ENCODE measurements at places on chromosomes 11 and 22.
A peak's percentile ranks its signal among the peaks of the same experiment; 100 is the strongest.

DNA sequence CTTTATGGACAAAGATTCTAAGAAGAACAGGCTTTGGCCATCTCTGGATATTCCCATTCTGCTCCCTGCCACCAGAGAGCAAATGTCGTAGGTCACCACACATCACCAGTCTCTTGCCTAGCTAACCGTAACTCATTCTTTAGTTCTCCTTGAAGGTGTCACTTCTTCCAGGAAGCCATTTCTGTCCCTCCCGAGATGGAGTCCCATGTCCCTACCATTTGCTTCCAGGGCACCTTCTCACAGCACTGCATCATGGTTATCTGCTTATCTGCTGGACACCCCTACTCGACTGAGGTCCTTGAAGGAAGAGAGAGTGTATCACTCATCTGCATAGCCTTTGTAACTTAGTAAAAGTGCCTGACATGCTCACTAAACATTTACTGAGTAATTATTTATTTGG is 47.6 kb downstream of the FAM83F start:
- DNase-seq, result no peak

GRCh38 chr22:23119494-23120414 is 22.0 kb downstream of the RSPH14 start:
- DNase-seq, result peak; percentile 45

GRCh38 chr11:16956538-16957153 is 57.6 kb downstream of the PLEKHA7 start:
- DNase-seq, result no peak

DNA sequence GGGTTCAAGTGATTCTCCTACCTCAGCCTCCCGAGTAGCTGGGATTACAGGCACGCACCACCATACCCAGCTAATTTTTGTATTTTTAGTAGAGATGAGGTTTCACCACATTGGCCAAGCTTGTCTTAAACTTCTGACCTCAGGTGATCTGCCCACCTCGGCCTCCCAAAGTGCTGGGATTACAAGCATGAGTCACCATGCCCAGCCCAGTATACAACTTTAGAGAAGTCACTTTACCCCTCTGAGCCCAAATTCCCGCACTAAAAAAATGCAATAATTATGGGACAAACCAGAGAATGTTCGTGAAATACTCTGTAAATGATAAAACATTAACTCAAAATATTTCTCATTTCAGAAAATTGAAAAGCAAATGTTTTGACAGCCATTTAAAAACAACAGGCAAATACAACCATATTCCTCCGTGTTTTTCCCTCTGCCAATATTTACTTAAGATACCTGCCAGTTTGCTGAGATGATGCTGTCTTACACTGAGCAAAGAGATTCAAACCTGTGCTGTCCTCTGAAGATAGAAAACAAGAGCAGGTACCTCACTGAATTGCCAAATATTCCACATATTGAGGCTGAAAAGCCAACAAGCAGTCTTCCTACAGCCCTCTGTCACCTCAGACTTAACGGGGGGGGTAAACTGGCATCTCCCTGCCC is 9.6 kb downstream of the PLEKHA7 start:
- DNase-seq, result no peak

- no peak for DNase-seq
Observed at GRCh38 chr22:37274380-37274862, 7.9 kb upstream of the CYTH4 start.

DNA sequence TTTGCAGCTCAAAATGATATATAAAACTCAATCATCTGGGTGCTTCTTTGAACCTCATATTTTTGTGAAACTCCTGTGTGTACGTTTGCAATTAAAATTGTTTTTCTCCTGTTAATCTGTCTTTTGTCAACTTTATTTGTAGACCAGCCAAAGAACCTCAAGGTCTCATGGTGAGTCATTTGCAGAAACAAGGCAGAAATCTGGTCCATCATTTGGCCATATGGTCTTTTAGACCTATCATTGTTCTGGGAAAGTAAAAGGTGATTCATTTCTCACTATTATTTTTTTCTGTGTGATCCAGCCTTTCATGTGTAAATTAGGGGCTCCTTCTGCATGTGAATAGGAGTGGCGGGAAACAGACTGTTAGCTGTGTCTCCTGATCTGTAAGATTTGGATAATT is 399.1 kb upstream of the DDI1 start:
- no peak for DNase-seq

DNA sequence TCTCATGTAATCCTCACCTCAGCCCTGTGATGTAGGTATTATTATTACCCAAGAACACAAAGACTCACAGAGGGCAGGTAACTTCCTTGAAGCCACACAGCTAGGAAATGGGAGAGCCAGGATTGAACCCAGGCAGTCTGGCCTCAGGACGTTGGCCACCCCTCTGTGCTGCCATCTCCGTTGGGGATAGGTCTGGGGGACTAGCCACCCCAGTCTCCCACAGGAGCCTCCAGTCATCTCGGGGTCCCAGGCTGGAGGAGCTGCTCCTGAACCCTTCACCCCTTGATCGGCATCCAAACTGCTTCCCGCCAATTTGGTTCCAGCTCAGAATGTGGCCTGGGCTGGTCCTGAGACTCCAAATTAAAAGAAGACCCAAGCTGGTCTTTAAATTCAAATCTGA is 10.4 kb upstream of the TCF20 start:
- DNase-seq, result no peak

- peak; percentile 30 for DNase-seq
Observed at GRCh38 chr11:2077061-2077802, 62.0 kb downstream of the IGF2 start.

- DNase-seq, result no peak
Observed at GRCh38 chr22:44718418-44718817, 16.4 kb downstream of the PRR5 start.

GRCh38 chr11:118002010-118002540 is 15.9 kb downstream of the IL10RA start:
- DNase-seq, result peak; percentile 57

DNA sequence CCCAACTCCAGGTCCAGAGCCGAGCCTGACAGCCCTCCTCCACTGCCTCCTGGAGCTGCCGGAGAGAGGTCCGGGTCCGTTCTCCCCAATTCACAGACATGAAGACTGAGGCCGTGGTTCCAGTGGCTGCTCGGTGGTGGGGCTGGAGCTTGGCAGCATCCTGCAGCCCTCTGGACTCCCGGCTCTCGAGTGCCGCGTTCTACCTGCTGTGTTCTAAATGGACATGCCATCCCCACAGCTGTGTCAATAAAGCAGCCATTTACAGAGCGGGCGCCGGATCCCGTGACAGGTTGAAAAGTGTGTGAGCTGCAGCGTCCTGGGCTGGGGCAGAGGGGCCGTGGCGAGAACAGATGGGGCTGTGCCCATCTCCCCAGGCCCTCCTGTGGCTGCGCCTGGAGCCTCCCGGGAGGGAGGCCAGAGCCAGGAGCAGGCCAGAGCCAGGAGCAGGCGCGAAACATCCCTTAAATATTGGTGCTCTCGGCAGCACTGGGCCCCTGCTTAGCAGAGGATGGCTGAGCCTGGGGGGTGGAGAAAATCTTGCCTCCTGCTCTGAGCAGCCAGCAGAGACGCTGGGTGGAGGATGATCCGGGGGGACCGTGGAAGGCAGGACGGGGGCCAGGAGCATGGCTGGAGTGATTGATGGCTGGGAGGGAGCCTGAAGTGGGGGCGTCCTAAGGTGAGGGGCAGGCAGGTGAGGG is 46.2 kb downstream of the FLRT1 start:
- DNase-seq, result no peak

- no peak for DNase-seq
Observed at GRCh38 chr11:15585602-15586331, 471.0 kb downstream of the INSC start.

DNA sequence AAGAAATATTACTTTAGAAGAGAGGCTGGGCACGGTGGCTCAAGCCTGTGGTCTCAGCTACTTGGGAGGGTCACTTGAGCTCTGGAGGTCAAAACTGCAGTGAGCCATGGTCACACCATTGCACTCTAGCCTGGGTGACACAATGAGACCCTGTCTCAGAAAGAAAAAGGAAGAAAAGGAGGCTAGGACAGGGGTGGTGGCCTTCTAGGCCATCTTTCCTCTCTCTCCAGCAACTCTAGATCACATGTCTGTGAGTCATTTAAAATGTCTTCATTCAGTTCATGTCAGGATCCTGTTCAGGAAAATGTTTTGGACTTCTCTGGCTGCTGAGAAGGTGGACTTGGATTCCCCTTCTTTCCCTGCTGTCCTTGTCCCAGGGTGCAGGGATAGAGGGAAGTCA is 53.3 kb downstream of the PPFIA1 start:
- DNase-seq, result no peak

Measured in stimulated activated CD4-positive, alpha-beta T cell treated with anti-CD3 and anti-CD28 coated beads, Interleukin-15, amount 100 ng/mL, for 48 hours (primary cell).